ENCODE measurements at places on chromosomes 12 and 14. TPM values are rescaled to one million over a fixed set of nuclear protein-coding genes. Genes with fewer than 3 reads are reported as not detected.

GRCh38 chr12:591167-592023 lies 71.8 kb downstream of the NINJ2 start:
- DNase-seq: peak; percentile 13

GRCh38 chr14:93735206-93735605 lies 53.1 kb downstream of the PRIMA1 start:
- no peak for DNase-seq

- DNase-seq: no peak
Measured at GRCh38 chr12:39779768-39780340, 160.3 kb upstream of the ABCD2 start.

HOXC13 gene
- not detected for polyA plus RNA-seq

- DNase-seq: no peak
Measured at GRCh38 chr12:103387385-103387784, 108.4 kb downstream of the C12orf42 start.

GUCY2C gene
- polyA plus RNA-seq: not detected

DNA sequence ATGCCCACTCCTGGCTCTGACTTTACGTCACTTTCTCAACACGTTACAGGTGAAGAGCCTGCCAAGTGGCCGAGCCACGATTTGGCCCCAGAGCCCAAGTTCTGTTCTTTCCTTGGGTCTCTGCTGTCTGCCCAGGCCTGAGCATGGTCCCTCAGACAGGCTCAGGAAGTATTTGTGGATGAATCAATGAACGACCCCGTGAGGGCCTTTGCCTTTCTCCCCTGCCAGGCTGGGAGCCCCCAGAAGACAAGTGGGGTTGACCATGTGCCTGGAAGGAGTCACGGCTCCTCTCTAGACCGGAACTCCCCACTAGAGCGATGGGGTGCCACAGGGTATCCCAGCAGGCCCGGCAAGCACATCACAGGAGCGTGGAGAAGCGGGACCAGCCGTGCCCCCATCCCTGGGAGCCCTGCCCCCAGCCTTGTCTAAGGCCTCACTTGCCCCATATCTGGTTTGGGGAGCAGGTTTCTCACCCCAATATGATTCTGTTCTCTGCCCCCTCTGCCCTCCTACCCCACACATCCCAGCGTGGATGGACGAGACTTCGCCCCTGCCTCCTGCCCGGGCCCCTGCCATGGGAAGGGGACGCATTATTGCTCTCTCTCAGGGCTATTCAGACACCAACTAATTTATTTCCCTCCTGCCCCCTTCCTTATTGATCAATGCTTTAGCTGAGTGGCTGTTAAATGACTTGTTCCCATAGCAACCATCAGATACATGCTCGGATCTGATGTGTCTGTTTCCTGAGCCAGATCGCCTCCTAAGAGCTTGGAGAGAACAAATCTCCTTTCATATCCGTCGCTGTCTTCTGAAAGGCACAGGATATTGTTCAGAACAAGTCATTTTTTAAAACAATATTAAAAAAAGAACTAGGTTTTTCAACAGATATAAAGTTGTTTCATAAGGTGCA lies 69.0 kb downstream of the DIO3 start:
- no peak for DNase-seq

DNA sequence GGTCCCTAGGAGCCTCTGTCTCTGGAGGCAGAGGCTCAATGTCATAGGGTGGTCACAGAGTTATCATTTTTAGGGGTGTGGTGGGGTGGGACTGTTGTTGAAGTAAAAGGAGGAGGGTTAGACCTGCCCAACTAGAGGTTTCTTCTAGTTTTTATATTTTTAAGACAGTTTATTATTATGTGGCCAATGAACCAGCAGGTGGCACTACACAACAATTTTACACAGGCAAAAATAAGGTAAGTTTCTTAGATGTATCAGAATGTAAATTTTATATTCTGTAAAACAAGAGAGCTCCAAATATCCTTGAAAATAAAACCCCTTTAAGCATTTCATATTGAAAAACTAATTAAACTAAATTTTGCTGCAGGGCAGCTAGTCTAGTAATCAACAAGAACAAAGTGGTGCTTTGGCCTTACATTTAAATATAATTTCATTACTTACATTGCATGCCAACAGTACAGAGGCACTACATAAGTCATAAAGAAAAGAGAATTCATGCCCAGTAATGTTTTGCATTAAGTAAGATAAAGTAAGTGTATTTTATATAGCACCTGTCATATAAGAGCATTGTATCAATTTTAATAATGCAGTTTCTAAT lies 22.2 kb upstream of the OVCH1 start:
- peak; percentile 40 for DNase-seq

DNA sequence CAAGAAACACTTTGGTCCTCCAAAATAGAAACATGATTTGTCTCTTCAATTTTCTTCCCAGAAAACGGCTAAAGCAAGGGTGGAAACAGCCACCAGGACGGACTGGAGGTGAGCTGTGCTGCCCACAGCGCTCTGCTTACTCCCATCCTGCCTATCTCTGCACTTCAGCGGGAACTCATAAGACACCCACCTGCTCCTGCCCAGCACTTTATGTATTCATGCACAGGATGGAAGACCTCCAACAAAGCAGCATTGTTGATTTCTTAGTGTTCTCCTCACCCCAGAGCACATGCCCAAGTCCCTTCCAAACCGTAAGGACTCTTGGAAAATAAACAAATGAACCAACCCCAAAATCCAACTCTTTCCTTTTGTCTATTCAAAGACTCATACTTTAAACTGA lies 277.2 kb downstream of the MED13L start:
- DNase-seq: no peak

DNA sequence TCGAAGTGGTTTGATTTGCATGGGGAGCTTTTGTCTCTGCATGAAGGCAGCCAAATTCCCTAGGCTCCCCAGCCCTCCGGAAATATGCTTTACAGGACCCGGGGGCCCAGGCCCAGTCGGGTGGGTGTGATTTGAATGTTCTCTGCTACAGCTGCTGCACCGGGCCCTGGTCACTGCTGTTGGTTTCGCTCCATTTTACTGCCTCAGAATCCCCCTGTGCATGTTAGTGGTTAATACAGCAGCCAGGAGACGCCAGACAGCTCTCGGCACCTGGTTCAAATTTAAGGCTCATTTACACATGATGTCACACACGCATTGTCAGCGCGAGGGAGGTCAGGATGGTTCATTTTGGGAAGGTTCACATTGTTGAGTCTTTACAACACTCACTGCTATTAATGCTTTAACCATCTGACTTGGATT lies 99.6 kb downstream of the SLC38A6 start:
- DNase-seq: no peak

- no peak for DNase-seq
Measured at GRCh38 chr14:34038358-34039057, 87.6 kb upstream of the EGLN3 start.
